ENCODE measurements at places on chromosomes 3 and 15. TPM values are rescaled to one million over a fixed set of nuclear protein-coding genes. Genes with fewer than 3 reads are reported as not detected.

SCAANT1 gene
- total RNA-seq: not detected

LNP1 gene
- total RNA-seq: 2.7 TPM

RCN2 gene
- 82.2 TPM for total RNA-seq

TTLL13 gene
- not detected for total RNA-seq

SERPINI2 gene
- total RNA-seq: not detected

RYR3 gene
- total RNA-seq: not detected

DNAJC13 gene
- 57.1 TPM for total RNA-seq

SLC2A2 gene
- not detected for total RNA-seq

CFAP20DC gene
- total RNA-seq: 1.4 TPM

GATM gene
- not detected for total RNA-seq

CD80 gene
- not detected for total RNA-seq

MYEF2 gene
- total RNA-seq: 27.4 TPM

PPP1R14D gene
- total RNA-seq: not detected

SEMA5B gene
- total RNA-seq: 1.3 TPM

VEPH1 gene
- 0.21 TPM for total RNA-seq

C3orf22 gene
- not detected for total RNA-seq

HES1 gene
- total RNA-seq: 51.6 TPM

XCR1 gene
- total RNA-seq: not detected

SLC22A14 gene
- 0.47 TPM for total RNA-seq

CSK gene
- total RNA-seq: 56.0 TPM

DUOXA2 gene
- not detected for total RNA-seq

CALML4 gene
- 1.8 TPM for total RNA-seq

PTH1R gene
- 12.9 TPM for total RNA-seq

ANKRD63 gene
- 0.42 TPM for total RNA-seq

ERC2 gene
- 0.78 TPM for total RNA-seq

SLITRK3 gene
- total RNA-seq: 0.37 TPM

GOLGA6L4 gene
- total RNA-seq: 5.1 TPM

COL6A6 gene
- not detected for total RNA-seq

LRRC49 gene
- 12.5 TPM for total RNA-seq

OSBPL10 gene
- 24.7 TPM for total RNA-seq

HERC2 gene
- total RNA-seq: 94.1 TPM

PLSCR2 gene
- not detected for total RNA-seq

TERB2 gene
- not detected for total RNA-seq

CHRFAM7A gene
- total RNA-seq: 3.4 TPM

DYNC1LI1 gene
- 64.3 TPM for total RNA-seq

SEC62 gene
- total RNA-seq: 112 TPM

GUCA1C gene
- total RNA-seq: not detected

CHRM5 gene
- total RNA-seq: not detected

RASGRP1 gene
- 0.26 TPM for total RNA-seq

PCBP4 gene
- 50.8 TPM for total RNA-seq

GOLGA6L7 gene
- total RNA-seq: not detected
